ENCODE measurements at places on chromosomes 3 and 15.

GRCh38 chr15:67179411-67179995, 75.0 kb downstream of the AAGAB start:
- DNase-seq = no peak

DNA sequence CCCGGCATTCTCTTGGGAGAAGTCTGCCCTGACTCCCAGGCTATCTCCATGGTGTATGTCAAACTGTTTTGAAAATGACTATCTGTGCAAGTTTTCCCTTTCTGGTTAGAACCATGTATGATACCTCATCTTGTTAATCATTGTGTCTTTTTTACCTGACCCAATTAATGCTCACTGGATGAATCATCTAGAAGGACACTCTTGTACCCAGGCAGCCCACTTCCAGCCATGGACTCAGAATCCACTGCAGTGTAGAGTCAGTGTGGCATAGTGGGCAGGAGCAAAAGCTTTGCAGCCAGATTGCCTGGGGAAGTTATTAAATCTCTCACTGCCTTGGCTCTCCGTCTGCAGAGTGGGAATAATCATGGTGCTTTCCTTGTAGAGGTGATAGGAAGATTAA, 1.2 kb downstream of the FAM3D start:
- DNase-seq = no peak

DNA sequence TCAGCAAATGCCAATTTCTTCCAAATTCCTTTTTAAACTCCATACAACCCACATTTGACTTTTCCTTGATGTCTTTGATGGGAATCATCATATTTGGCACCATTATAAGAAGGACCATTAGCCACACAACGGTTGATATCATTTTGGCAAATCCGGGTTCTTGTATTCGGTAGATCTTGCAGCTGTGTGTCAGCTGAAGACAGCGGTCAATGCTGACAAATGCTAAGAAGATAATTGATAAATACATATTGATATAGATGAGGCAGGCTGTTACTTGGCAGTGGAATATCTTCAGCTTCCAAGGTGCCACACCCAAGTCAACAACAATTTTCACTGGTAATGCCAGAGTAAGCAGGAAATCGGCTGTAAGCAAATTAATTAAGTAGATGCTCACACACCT, 4.2 kb downstream of the GPR171 start:
- DNase-seq = no peak

- DNase-seq = no peak
Observed at GRCh38 chr3:23656821-23657220, 148.9 kb upstream of the UBE2E1 start.

DNA sequence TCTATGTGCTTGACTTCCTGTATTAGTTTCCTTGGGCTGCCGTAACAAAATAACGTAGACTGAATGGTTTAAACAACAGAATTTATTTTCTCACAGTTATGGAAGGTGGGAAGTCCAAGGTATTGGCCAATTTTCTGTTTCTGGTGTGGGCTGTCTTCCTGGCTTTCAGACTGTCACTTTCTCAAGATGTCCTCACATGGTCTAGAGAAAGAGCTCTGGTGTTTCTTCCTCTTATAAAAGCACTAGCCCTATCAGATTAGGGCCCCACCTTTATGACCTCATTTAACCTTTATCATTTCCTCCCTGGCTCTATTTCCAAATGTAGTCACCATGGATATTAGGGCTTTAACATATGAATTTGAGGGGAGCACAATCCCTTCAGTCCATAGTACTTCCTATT, 54.6 kb downstream of the SPRED1 start:
- DNase-seq = no peak

- no peak for DNase-seq
Observed at GRCh38 chr3:10205451-10206165, 40.9 kb downstream of the IRAK2 start.
